ENCODE measurements at places on chromosomes 3 and 15.

DNA sequence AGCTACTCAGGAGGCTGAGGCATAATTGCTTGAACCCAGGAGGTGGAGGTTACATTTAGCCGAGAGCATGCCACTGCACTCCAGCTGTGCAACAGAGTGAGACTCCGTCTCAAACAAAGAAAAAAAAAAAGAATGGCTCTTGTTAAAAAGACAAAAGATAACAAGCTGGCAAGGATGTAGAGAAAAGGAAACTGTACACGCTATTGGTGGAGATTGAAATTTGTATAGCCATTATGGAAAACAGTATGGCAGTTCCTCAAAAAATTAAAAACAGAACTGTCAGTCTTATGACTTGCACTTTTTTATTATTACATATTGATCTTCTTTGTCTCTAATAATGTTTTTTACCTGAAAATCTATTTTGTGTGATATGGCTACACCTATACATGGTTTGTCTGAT lies 41.9 kb downstream of the MEX3B start:
- no peak for DNase-seq

DNA sequence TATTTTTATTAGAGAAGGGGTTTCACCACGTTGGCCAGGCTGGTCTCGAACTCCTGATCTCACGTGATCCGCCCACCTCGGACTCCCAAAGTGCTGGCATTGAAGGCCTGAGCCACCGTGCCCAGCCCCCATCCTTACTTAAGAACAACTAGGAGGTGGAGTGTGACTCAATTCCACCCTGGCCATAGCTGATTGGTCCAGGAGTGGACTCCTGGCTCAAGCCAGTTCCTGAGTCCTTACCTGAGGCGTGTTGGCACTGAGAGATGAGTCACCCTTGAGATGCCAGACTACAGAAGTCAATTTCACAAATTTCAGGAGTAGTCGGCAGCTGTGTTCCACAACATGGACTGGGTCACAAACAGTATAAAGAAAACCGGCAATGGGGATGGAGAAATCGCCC lies 124.2 kb downstream of the SHQ1 start:
- no peak for DNase-seq

- DNase-seq: no peak
Measured at GRCh38 chr3:97256060-97256459, 441.7 kb downstream of the EPHA6 start.

DNA sequence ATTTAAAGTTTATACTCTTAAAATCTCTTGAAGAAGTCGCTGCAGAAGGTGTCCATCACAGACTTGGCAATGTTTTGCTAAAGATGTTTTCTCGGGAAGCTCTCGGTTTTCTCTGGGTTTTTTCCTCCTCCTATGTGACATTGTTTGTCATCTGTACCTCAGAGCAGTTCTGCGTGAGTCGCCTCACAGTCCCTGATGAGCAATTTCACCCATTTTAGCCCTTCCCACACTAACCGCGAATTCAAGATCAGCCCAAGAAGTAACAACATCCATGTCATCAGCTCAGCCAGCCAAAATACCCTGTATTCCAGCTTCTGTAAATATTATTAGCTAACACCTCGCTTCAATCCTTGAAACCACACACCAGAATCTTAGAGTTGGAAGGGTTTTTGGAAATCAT lies 224.3 kb upstream of the SETMAR start:
- DNase-seq: no peak

DNA sequence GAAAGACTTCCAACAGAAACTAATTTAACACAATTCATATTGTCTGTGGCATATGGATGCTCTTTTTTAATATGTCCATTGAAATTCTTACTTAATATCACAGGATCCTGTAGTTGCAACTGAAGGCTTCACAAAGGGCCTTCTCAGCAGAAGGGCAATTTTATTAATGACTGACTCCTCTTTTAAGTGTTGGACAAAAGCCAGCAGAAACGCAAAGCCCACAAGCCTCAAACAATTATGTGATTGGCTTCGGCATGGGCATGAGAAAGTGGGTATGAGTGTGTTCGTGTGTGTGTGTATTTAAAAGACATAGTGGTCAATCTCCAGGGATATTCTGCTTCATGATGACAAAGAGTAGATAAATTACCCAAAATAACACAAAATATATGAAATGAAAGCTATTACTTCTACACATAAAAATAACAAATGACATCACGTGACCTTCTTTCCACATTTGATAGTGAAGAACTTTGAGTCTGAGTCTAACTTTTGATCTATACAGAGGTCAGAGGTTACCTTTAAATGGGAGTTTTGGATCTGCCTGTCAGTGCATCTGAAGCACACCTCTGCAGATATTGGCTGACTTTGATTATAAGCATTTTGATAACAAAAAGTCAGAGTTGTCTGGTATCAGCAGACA lies 496.9 kb downstream of the CADM2 start:
- DNase-seq: no peak

GRCh38 chr3:51966922-51967383 lies 301 bp downstream of the PCBP4 start:
- DNase-seq: no peak

DNA sequence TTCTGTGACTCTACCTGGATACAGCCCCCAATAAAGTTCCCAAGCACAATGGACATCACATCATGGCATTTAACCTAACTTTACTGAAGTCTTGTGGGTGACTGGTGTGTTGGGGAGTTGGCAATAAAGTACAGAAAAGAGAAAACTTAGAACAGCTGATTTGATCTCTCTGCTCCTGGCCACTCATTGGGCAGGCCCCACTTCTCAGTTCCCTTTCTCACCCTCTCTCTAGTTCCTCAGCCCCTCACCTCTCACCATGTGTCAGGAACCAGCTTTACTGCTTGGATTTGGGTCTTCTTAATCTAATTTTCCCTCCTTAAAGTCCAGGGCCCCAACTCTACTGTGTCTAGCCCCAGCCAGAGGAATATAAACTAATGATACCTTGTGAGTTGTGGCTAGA lies 713 bp upstream of the MUC13 start:
- no peak for DNase-seq
